ENCODE measurements at places on chromosomes 16 and 17.
A peak's percentile ranks its signal among the peaks of the same experiment; 100 is the strongest.

- DNase-seq: no peak
Measured at GRCh38 chr16:65698791-65699321, 577.0 kb upstream of the CDH11 start.

DNA sequence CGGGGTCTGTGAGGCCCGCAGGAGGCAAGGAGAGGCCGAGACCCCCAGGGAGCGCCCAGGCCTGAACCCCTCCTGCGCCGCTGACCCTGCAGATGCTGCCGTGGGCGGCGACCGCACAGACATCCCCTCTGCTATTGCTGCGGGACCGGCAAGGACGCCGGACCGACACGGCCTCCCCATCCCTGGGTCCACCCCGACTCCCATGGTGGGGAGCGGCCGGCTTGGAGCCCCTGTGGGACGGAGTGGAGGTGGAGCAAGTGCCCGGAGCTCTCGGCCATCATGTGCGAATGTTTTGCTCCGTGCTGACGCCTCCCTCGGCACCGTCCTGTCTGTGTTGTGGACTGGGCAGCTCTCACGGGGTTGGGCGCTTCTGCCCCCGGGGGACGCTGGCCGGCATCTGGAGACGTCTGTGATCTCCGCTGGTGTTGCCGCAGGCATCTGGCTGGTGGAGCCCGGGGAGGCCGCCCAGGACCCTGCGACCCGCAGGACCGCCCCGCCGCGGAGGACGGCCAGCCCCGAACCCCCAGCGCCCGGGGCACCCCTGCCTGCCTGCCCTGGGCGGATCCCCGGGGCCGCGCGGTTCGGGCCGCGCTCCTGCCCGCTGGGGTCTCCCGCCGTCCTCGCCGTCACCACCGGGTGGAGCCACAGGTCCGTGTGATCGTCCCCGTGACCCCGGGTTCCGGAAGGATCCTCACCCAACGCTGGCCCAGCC lies 12.8 kb upstream of the GNG13 start:
- peak; percentile 40 for DNase-seq

DNA sequence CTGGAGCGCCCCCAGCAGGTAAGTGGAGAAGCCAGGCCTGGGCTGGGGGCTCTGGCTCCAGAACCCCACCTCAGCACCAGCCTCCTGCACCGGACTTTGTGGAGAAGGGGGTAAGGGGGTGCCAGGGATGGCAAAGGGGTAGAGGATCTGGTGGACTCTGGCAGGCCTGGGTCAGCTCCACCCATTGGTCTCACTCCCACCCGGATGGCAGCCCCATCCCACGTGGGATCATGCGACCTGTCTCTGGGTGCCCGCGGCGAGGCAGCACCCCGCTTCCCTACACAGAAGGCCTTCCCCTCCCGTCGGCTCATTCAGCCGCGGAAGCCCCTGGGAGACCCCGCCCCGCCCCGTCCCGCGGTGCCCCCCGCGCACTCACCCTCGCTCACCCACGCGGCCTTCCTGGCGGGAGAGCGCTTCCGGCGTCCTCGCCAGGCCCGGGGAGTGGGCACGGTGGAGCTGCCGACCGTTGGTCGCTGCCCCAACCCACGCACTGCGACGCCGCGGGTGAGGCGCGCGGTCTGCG lies 498 bp upstream of the PLEKHG4 start:
- DNase-seq: peak; percentile 45

DNA sequence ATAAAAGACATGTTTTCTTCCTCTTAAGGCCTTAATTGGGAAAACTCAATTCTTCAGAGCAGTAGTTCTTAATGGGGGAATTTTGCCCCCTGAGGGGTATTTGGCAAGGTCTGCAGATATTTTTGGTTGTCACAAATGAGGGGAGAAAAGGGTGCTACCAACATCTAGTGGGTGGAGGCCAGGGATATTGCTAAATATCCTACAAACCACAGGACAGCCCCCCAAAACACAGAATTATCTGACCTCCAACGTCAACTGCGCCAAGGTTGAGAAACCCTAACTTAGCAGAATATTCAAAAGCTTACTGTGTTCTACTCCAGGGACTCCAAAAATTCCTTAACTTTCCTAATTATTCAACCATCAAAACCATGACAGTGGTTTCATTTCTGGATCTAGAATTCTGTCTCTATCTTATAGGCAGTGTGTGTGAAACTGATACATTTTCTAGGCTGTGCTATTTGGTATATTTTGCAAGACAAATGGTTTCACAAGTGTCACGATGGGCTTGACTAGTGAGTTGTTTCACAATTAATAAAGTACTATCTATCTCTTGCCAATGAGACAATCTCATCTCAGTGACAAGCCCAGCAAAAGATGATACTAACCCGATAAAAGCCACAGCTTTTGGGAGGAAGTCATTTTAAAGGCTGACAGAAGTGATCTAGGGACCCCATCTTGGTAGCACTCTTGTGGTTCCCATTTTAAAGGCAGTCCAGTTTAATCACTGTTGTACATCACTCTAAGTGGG lies 14.7 kb downstream of the TXNDC11 start:
- no peak for DNase-seq

- no peak for DNase-seq
Measured at GRCh38 chr16:19366391-19366790, 51.3 kb upstream of the TMC5 start.
